Foreskin melanocyte (primary cell): ENCODE measurements at places on chromosomes 1 and 21.

GRCh38 chr1:201539561-201540431 lies 869 bp downstream of the NAV1 start:
- peak; percentile 86 for DNase-seq

- DNase-seq = no peak
Measured at GRCh38 chr1:100927276-100927675, 31.4 kb downstream of the SLC30A7 start.

DNA sequence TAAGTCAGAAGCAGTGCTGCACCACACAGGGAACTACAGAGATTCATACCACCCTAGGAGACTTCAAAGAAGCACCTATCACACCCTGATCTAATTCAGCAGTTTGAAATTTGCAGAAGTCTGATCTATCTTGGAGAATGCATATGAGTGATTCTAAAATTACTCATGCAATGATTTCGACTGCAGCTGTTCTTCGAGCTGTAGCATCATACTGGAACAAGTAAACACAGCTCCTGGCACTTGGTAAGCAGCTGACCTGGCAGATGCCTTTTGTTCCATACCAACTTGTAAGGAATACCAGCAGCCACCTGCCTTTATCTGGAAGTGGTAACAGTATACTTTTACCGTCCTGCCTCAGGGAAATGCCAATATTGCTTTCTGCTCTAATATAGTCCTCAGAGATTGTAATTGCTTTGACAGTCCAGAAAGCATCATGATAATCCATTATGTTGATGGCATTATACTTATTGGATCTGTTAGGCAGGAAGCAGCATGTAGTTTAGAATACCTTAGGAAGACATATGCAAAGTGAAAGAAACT lies 25.7 kb downstream of the AADACL4 start:
- no peak for DNase-seq

GRCh38 chr1:55288245-55288644 lies 73.1 kb upstream of the USP24 start:
- no peak for DNase-seq

GRCh38 chr1:110239441-110240430 lies 29.6 kb downstream of the KCNC4 start:
- DNase-seq = no peak

DNA sequence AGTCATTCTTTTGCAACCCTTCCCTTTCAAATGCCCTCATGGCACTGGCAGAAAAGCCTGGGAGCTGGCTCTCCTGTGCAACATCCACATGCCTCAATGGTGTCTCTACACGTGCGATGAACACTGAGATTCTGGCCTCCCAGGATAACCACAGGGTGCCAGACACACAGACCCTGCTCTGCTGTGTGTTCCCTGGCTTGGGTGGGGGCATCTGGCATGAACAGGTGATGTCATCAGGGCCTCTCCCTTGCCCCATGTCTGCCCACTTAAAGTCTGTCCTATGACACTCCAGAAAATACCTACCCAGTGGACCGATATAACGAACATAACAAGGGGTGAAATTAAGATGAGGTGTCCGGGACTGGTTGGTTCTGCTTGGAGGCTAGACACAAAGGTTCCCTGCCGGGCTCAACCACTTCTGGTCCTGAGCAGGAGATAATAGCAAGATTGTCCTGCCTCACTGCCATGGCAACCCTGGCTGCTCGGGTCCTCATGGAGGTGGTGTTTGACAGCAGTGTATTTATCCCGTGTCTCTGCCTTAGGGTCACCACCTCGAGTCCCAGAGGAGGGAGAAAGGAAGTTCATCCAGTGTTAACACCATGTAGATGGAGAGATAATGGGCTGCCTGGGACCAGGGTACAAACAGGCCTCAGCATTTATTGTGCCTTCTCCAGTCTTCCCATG lies 19.3 kb downstream of the INSRR start:
- DNase-seq = no peak

- DNase-seq = no peak
Measured at GRCh38 chr1:27011058-27011764, 1.4 kb downstream of the TENT5B start.

GRCh38 chr1:83970114-83970513 lies 28.8 kb downstream of the TTLL7 start:
- DNase-seq = no peak

- peak; percentile 71 for DNase-seq
Measured at GRCh38 chr1:89942825-89943658, 51.9 kb upstream of the ZNF326 start.

DNA sequence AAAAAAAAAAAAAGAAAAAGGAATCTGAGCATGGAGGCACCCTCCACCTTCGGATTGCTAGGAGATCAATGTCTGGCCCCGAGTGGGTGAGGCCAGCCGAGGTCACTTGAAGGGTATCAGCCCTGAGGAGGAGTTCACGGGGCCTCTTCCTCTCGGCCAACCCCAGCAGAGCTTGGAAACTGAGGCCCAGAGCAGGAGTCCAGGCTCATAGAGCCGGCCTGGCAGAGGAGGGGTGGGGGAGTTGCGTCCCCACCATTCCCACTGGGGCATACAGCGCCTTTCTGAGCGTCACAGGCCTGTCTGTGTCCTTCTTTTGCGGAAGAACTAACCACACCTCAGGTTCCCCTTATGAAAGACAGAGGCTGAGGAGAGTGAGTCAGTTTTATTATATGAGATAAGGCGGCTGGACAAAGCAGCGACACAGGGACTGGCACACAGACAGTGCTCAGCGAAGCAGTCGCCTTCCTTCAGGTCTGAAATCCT lies 17.1 kb upstream of the EPHA2 start:
- no peak for DNase-seq

DNA sequence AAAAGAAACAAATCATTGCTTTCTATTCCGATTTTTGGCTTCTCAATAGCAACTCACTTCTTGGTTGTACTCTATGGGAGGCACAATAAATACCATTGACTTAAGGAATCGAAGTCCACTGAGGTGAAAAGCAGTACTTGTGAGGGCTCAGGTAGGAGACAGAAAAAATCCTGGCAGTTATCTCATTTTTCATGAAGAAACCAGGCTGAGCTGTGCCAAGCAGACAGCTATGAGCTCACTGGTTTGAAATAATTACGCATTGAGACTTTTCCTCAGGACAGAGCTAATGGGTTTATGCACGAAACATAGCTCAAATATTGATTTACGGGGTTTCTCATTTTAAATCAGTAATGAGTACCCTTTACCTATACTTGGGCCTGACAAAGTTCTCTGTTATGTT lies 18.5 kb downstream of the COLGALT2 start:
- no peak for DNase-seq

DNA sequence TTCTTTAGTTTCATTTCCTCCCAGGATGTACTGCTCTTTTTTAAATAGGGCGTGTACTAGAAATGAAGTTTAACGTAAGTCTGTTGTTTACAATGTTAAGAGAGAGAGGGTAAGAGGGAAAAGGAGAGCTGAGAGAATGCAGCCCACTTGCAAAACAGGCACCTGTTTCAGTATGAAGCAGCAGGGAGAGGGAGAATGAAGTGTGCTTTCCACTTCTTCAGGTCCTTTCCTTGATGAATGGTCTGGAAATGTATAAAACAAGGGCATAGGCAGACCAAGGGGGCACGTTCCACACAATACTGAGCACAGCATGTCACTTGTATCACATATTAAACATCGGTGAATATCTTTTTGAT lies 2.0 kb downstream of the KCNA3 start:
- DNase-seq = no peak

GRCh38 chr1:162578071-162578700 lies 16.7 kb downstream of the UAP1 start:
- DNase-seq = no peak

DNA sequence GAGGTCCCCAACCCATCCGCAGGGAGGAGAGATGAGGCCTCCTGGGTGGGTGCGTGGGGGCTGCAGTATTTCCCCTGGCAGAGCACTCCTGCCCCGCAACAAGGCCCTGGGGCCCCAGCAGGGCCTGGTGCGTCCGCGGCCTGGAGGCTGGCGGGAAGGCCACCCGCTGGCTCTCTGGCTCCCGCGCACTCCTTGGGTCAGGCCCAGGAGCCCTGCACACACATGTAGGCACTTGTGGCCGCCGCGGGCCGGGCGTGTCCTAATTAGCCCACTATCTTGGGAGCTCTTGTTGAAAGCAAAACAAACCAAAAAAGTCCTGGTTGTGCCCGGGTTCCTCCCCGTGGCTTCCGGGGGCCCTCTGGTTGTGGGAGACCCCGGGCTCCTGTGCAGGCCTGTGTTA lies 49.7 kb upstream of the CCDC27 start:
- DNase-seq = no peak

GRCh38 chr1:162688521-162688920 lies 56.3 kb downstream of the DDR2 start:
- DNase-seq = no peak

DNA sequence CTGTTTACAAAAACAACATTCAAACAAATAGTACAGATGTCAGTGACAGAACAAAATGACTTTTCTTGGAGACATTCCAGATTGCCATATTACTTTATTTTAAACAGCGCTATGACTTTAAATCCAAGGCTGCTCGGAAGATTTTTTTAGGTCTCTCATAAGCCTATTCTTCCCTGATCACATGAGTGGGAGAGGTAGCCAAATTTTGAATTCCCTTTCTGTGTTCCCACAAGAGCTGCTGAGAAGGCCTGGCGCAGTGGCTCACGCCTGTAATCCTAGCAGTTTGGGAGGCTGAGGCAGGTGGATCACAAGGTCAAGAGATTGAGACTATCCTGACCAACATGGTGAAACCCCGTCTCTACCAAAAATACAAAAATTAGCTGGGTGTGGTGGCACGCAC lies 53.7 kb downstream of the SLC35A3 start:
- no peak for DNase-seq

- DNase-seq = no peak
Measured at GRCh38 chr1:234505769-234506102, 26.8 kb upstream of the TARBP1 start.

- DNase-seq = no peak
Measured at GRCh38 chr1:97482022-97482421, 438.8 kb downstream of the DPYD start.

GRCh38 chr1:213651077-213651476 lies 336.7 kb upstream of the PROX1 start:
- DNase-seq = no peak

GRCh38 chr1:112256411-112256810 lies 139.6 kb upstream of the CTTNBP2NL start:
- no peak for DNase-seq

GRCh38 chr1:224488806-224489499 lies 54.4 kb upstream of the WDR26 start:
- no peak for DNase-seq

- no peak for DNase-seq
Measured at GRCh38 chr1:19412654-19413053, 72.7 kb downstream of the CAPZB start.

GRCh38 chr21:40186045-40186444 lies 318.8 kb downstream of the PCP4 start:
- no peak for DNase-seq

DNA sequence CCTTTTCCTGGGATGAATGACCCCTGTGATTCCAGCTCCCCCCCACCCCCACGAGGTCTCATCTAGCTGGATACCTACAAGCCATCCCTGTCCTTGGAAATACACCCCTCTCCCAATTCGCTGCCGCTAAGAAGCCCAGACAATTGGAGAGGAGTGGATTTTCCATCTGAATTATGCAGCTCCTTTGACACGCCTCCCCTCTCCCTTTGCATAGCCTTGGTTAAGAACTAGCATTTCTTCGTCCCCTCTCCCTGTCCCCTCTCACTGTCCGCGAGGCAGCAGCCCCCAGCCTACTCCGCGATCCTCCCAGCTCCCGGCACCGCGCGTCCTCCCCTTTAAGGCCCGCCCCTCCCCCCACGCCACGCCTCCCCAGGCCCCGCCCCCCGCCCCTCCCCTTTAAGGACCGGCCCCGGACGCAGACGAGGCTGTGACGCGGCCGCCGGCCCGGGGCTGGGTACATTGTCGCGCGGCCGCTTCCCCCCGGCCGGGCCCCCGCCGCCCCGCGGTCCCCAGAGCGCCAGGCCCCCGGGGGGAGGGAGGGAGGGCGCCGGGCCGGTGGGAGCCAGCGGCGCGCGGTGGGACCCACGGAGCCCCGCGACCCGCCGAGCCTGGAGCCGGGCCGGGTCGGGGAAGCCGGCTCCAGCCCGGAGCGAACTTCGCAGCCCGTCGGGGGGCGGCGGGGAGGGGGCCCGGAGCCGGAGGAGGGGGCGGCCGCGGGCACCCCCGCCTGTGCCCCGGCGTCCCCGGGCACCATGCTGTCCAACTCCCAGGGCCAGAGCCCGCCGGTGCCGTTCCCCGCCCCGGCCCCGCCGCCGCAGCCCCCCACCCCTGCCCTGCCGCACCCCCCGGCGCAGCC lies at the start of gene MAPKAPK2:
Gene MAPKAPK2, plus strand, starts transcription at position 428 of the 856 bp plus-strand sequence. Its CDS starts 325 bp downstream, at position 753.
- no peak for DNase-seq

GRCh38 chr1:90919190-90919719 lies 102.6 kb downstream of the ZNF644 start:
- DNase-seq = no peak

- no peak for DNase-seq
Measured at GRCh38 chr1:29832471-29832870, 596.1 kb downstream of the PTPRU start.

- no peak for DNase-seq
Measured at GRCh38 chr1:86981482-86982213, 67.2 kb downstream of the HS2ST1 start.

GRCh38 chr1:107477233-107477632 lies 336.4 kb downstream of the NTNG1 start:
- DNase-seq = no peak

DNA sequence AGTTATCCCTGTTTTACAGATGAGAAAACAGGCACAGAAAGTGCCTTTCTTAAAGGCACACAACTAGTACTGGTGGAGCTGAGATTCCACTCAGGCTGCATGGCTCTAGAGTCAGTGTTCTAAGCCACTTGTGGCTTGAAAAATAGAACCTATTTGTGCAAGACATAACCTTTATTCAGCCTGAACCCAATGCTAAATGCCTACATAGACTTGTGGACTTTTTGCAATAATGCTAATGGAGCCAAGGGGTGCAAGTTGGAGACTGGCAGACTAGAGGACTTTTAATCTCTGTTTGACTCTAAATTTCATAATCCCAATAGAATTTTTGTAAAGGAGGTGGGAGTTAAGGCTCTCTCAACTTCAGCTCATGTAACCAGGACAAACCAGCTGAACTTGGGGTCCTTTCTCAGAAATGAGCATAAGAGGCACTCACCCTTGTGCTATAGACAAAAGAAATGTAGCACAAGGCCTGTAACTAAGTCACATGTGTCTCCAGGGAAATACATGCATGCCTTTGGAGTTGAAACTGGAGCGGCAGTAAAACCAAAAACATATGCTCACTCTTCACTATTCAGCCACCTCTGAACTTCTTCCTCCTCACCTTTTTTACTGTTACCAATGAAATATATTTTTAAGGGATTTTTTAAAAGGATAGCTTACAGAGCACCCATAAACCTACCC lies 43.0 kb upstream of the AK4 start:
- DNase-seq = no peak

- DNase-seq = no peak
Measured at GRCh38 chr1:100597784-100598183, 59.8 kb downstream of the GPR88 start.

DNA sequence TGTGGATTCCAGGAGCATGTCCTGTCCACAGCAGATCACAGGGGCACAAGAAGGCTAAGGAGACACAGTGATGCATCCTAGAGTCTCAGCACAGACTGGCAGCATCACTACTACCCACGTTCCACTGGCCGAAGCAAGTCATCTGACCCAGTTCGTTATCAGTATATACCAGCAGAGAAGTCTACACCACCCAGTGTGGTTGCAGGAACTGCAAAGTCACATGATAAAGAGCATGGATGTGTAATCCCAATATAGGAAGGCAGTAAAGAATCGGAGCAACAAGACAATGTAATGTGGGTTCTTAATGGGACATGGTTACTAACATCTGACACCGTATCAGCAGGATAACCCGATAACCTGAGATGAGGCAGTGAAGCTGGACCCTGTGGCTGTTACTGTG lies 246.6 kb downstream of the RRAGC start:
- no peak for DNase-seq
